Central memory CD4-positive, alpha-beta T cell (primary cell): ENCODE measurements at places on chromosomes 6 and 20.

- no peak for DNase-seq
These were observed 911.4 kb upstream of the FLRT3 start for GRCh38 chr20:15248618-15249395.

GRCh38 chr6:21075986-21076385, 517.6 kb upstream of the SOX4 start:
- no peak for DNase-seq

DNA sequence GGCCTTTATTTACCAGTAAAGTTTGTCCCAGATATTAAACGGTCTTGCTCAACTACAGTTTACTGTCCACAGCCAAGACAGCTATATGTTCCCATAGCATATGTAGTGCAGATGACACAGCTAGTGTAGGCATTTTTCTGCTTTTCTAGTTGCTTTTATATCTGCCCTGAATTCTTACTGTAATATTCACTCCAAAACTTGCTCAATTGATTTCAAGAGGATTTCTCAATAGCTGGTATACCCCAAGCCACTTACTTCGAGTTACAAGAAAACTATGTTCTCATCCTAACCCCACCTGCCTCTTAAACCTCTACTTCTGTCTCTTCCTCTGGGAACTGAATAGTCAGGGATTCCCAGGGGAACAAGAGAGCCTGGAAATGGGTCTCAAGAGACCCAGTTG, 18.9 kb upstream of the ROS1 start:
- no peak for DNase-seq

DNA sequence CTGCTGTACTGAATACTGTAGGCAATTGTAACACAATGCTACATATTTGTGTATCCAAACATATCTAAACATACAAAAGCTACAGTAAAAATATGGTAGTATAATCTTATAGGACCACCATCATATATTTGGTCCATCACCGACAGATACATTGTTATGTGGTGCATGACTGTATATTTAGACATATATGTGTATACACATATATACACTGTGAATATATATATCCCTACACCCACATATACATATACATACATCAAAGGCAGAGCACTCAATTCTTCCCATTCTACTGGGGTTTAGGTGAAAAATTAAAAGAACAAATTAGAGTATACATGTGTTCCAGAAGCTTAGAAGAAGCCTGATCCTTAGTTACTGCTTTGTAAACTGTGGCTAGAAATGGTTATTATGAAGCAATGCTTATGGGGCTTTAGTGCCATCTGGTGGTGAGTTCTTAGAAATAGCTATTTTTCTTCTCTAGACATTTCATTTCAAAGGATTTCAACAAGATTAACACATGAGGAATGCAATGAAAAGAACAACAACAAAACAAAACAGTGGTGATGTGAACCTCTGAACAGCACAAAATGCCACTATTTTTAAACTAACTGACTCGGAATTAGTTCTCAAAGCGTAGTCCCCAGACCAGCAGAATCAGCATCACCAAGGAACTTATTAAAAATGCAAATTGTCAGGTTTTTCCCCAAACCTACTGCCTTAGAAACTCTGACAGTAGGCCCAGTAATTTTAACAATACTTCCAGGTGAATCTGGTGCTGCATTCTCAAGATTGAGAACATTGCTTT, 38.0 kb downstream of the PKHD1 start:
- DNase-seq = no peak

GRCh38 chr6:83976037-83976755, 57.4 kb upstream of the MRAP2 start:
- DNase-seq = no peak

DNA sequence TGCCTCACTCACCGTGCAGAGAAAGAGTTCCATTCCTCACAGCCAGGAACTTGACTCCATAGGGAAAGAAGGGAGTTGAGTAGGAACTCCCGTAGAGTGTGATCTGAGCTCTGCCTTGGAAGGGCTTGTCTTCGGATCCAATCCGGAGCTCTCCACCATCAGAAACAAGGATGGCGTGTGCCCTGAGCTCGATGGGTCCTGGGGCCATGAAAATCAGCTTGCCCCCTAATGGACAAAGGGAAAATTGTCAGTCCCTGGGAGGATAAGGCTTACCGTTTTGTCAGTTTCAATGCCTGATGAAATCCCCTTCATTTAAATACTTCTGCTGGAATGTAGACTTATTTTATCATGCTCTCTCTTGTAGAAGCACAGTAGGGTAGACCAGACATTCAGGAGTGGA, 153.3 kb downstream of the PKHD1 start:
- no peak for DNase-seq

- DNase-seq = peak; percentile 16
These were observed 91.6 kb downstream of the PRND start for GRCh38 chr20:4813076-4813862.

- DNase-seq = no peak
These were observed 6.1 kb downstream of the MMP24 start for GRCh38 chr20:35232575-35232974.

- DNase-seq = peak; percentile 86
These were observed 28.4 kb downstream of the PAQR8 start for GRCh38 chr6:52390361-52390727.

GRCh38 chr20:5626603-5627002, 123.6 kb upstream of the SHLD1 start:
- no peak for DNase-seq

GRCh38 chr6:111105578-111105977, 18.3 kb downstream of the SLC16A10 start:
- no peak for DNase-seq

- no peak for DNase-seq
These were observed 658.0 kb upstream of the NOX3 start for GRCh38 chr6:156113631-156114030.

DNA sequence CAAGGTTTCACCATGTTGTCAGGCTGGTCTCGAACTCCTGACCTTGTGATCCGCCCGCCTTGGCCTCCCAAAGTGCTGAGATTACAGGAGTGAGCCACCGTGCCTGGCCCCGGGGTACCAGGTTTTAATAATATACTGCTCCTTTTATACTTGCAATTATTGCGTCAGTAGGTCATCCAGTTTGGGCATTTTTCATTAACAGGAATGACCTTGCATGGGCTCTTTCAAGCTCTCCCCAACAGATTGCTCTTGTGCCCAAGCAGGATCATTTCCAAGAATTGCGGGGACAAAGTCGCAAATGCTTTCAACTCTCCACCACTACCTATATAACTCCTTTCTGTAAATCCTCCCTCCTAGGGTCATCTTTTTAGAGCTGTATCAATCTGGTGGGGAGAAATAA, 23.8 kb downstream of the STK38 start:
- no peak for DNase-seq

GRCh38 chr6:7200598-7201443, 93.1 kb downstream of the RREB1 start:
- DNase-seq = no peak

GRCh38 chr6:122184401-122184827, 215.0 kb upstream of the HSF2 start:
- DNase-seq = no peak

DNA sequence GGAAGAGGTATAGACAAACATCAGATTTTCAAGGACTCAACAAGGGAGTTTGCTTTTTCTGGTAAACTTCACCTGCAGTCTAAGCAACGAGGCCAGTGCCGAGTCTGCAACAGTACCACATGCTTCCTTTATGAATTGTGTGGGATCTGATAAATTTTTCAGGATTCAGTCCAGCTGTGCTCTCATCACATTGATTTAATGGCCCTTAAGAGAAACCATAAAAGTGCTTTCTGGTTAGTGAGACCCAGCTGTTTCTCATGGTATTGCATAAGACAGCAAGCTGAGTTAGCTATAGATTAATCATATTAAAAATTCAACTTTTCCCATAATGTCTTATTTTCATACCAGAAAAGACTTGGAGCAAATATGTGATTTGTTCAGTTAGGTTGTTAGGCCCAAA, 291.4 kb downstream of the CENPW start:
- DNase-seq = no peak

DNA sequence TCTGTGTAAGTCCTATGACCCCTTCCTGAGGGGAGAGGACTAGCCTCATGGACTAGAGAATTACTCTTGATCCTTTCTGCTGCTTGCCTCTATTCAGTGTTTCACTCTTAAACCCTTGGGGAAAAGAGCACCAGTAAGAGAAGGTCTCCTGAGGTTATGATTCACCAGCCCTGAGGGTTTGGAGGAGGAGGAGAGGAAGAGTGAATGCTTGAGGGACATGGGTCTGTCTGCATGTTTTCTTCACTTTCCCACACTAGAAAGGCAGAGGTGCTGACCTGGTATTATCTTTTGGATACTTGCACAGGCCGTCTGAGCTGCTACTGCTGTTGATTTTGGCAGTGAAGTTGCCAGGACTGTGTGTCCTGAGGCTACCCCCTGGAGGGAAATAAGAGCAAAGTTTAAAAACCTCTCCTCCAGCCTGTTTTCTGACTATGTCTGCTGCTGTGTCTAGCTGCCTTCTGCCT, 78.3 kb downstream of the CD109 start:
- DNase-seq = no peak

DNA sequence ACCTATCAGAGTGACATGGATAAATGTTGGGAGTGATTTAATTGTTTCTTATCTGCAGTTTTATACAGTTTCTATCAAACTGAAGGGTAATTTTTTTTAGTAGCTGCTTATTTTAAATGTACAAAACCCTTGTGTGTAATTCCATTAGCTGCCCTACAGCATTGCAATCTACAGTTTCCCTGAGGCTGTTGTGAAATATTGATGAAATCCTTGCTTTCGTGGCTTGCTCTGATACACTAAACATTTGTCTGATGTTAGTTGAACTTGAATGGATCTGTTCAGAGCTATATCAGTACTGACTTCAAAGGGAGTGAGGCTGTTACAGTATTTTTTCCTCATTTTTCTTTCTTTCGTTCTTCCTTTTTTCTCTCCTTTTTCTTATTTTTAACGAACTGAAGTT, 255.4 kb downstream of the TSHZ2 start:
- DNase-seq = no peak

- DNase-seq = no peak
These were observed 74.6 kb upstream of the BHLHE23 start for GRCh38 chr20:63081351-63081750.

DNA sequence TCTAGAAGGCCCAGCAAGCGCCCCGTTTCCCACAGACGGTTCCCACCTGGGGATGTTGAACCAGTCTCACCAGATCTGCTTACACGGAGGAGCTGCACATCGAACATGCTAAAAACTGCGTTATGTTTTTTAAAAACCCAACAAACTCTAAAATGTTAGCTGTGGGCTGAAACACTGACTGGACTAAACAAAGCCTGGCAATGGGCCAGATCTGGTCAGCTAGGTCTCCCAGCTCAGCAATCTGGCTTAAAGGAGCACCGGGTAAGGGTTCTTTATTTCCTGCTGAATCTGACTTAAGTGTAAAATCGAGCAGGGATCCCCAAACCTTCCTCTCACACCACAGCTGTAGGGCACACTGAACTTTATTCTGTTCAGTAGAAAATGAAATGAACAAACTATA, 156.9 kb downstream of the FOXC1 start:
- no peak for DNase-seq

GRCh38 chr20:39676241-39676640, 714.1 kb downstream of the DHX35 start:
- no peak for DNase-seq

DNA sequence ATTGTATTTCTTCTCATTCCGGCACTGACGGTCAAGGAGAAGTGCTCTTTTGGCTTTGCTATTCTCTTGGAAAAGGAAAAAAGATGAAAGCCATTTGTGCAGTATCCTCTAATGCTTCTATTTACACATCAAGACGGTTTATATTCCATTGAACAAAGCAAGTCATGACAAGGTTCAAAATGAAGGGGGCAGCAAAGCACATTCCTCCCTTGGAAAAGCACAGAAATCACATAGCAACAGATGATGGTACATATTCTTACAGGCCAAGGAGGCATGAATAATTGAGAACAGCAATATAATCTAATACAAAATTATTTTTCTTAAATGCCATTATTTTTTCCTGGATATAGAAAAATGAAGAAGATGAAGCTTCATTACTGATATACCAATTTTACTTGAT, 508.2 kb upstream of the JAG1 start:
- DNase-seq = no peak
